Neural progenitor cell (in vitro differentiated cells): ENCODE measurements at places on chromosomes 13 and 19.

DNA sequence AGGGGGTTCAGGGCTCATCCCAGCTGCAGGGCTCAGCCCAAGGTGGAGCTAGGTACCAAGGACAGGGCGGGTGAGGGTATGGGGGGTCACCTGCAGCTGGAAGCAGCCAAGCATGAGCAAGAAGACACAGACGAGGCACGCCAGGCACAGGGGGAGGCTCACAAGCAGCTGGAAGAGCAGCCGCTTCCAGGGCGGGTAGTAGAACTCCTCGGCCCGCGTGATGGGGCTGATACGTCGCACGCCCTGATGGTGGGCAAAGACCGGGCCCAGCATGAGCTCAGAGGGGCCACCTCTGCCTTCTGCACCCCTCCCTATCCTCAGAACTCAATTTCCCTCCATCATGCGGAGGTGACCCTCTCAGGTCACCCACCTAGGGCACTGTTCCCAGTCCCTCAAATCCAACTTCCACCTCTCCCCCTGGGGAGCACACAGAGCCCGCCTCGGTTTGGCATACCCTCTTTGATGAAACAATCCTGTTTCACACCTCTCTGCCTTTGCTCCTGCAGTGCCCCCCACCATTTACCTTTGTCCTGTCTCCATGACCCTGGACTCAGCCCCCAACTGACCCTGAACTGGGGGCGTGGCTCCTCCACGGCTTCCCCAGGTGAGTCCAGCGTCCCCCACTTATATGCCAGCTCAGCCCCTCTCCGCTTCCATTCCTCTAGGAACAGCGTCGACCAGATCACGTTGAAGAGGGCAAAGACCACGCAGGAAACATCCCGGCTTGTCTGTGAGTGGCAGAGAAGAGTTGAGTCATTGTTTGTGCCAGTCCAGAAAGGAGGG is 4.2 kb downstream of the ANO8 start:
- no peak for DNase-seq
- peaks cover 18% of the 10 kb centered on the region for H3K4me1 ChIP-seq
- peaks cover 17% of the 10 kb centered on the region for H3K27me3 ChIP-seq
- no peaks in the 10 kb centered on the region for H3K36me3 ChIP-seq
- no peak overlapping the region for H3K4me3 ChIP-seq
- H3K27ac ChIP-seq = no peak overlapping the region

GRCh38 chr19:1725100-1726064 is 27.9 kb upstream of the ONECUT3 start:
- no peaks in the 10 kb centered on the region for H3K36me3 ChIP-seq
- H3K4me3 ChIP-seq = peak overlapping the region; percentile 51
- no peak overlapping the region for H3K27ac ChIP-seq
- peaks cover 80% of the 10 kb centered on the region for H3K27me3 ChIP-seq

DNA sequence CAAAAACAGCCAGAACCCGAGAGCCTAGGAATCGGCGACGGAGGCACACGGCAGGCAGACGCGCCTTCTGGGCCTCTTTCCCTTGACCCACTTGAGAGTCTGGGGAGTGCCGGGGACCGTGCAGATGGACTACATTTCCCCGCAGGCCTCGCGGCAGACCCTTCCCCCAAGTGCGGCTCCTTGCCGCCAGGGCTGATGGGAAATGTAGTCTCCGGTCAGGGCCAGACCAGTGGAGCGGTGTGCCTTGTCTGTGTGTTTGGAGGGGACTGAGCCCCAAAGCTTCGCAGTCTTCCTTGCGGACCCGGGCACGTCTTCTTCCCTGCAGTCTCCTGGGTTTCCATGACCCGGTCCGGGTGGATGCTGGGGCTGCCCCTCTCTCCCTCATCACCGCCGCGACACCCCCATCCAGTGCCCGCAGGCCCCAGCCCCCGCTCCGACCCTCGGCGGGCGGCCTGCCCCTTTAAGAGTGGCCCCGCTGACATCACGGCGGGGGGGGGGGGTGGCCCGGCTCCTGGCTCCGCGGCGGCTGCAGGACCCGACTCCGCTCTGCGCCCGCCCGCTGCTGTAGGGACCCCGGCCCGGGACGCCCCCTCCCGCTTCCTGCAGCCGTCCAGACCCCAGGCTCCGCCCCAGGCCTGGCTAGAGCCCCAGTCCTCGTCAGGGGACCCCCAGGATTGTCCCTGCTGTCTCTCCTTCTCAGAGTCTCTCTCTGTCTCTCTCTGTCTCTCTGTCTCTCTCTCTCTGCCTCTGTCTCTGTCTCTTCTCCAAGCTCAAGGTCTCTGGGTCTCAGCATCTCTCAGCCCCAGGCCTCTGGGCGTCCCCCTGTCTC is 758 bp upstream of the CACNG7 start:
- H3K27ac ChIP-seq = no peak overlapping the region
- H3K36me3 ChIP-seq = no peaks in the 10 kb centered on the region
- peaks cover 9% of the 10 kb centered on the region for H3K4me1 ChIP-seq
- peaks cover 76% of the 10 kb centered on the region for H3K27me3 ChIP-seq

DNA sequence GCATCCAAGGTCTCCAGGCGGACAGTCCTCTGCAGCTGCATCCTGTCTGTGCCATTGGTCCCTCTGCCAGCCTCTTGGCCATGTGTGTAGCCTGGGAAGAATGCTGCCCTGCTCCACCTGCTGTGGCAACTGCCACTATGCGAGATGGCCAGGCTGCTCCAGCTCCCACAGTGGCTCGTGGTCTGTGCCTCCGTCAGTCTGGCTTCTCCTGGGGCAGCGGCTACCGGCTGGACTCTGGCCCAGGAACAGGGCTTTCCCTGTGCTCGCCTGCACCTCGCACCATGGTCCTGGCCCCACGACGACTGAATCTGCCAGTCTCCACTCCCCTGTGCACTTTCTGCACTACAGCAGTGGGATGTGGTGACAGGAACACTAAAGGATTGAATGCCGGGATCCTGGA is 26.7 kb upstream of the FFAR2 start:
- H3K36me3 ChIP-seq = no peaks in the 10 kb centered on the region
- H3K27ac ChIP-seq = no peak overlapping the region
- no peaks in the 10 kb centered on the region for H3K4me1 ChIP-seq
- no peak for DNase-seq
- peaks cover 7% of the 10 kb centered on the region for H3K27me3 ChIP-seq
- H3K4me3 ChIP-seq = no peak overlapping the region

DNA sequence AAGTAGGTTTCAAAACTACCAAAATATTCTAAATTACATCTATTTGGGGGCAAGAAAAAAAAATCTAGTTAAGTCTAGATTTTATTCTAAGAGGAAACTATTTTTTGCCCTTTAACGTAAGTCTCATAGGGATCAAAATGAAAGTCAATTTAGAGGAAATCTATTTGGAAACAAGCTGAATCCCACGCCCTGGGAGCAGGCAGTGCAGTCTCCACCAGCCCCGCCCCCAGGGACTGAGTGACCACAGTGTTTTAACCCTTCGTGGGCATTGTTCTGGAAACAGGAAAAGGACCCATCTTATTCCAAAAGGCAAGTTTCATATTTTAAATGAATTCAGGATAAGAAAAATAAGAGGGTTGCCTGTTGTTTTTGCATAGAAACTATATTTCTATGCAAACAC is 209.7 kb downstream of the SPRY2 start:
- peak overlapping the region; percentile 13 for H3K4me3 ChIP-seq
- peaks cover 66% of the 10 kb centered on the region for H3K4me1 ChIP-seq
- H3K36me3 ChIP-seq = no peaks in the 10 kb centered on the region

DNA sequence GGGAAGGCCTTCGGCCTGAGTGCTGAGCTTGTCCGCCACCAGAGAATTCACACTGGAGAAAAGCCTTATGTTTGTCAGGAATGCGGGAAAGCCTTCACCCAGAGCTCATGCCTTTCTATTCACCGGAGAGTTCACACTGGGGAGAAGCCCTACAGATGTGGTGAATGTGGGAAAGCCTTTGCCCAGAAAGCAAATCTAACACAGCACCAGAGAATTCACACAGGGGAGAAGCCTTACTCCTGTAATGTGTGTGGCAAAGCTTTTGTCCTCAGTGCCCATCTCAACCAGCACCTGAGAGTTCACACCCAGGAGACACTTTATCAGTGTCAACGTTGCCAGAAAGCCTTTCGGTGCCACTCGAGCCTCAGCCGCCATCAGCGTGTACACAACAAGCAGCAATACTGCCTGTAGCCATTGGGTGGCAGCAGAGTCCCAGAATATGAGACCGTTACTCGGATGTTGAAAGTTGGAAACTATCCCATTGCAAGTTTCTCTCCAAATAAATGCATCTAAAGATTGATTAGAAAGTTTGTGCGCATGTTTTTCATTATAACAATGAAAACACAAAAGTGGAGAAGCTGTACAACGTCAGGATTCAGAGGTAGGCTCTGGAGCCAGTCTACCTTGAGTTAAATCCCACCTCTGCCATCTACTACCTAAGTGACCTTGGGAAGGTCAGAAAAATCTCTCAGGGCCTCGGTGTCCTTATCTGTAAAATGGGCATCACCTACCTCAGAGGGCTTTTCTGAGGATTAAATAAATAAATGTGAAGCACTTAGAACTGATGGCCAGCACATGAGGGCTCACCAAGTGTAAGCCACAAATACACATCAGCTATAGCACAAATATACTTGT is 21.1 kb downstream of the ZNF473 start:
- no peak for DNase-seq
- no peak overlapping the region for H3K27ac ChIP-seq
- H3K36me3 ChIP-seq = peaks cover 46% of the 10 kb centered on the region
- H3K4me1 ChIP-seq = no peaks in the 10 kb centered on the region

DNA sequence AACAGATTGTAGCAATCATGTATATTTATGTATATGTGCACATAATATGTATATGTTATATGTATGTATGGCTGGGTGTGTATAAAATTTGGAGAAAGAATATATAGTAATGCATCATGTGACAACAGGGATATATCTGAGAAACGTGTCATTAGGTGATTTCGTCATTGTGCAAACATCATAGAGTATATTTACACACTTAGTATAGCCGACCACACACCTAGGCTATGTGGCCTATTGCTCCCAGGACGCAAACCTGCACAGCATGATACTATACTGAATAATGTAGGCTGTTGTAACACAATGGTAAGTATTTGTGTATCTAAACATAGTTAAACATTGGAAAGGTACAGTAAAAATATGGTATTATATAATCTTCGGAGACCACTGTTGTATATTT is 43.8 kb downstream of the ESD start:
- H3K4me3 ChIP-seq = no peak overlapping the region
- no peaks in the 10 kb centered on the region for H3K27me3 ChIP-seq
- DNase-seq = no peak
- no peaks in the 10 kb centered on the region for H3K4me1 ChIP-seq

DNA sequence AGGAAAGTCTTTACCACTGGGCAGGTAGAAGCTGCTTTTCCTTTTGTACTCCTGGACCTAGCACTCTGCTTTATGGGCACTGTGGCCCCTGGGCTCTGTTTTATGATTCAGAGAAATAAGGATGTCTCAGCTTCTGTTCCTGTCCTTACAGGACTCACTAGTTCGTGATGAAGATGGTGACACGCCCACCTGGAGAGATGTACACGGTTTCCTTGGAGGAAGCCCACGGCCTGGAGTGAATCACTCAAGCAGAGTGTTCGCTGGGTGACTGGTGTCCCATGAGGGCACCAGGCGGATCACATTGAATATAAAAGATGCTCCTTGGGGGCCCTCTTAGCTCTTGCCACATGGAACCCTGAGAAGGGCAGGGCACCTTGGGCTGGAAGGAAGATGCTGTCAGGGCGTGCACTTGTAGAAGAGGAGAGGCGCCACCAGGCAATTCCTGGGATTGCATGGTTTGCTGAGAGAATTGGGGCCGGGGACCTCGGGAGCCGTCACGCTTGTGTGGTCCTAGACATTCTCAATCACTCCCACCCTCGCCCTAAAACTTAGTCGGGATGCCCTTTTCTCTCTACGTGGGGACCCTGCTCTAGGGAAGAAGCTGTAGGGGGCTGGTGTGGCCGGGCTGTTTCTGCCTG is 202.6 kb downstream of the TSHZ3 start:
- no peaks in the 10 kb centered on the region for H3K36me3 ChIP-seq
- no peaks in the 10 kb centered on the region for H3K27me3 ChIP-seq
- DNase-seq = no peak
- no peaks in the 10 kb centered on the region for H3K4me1 ChIP-seq

DNA sequence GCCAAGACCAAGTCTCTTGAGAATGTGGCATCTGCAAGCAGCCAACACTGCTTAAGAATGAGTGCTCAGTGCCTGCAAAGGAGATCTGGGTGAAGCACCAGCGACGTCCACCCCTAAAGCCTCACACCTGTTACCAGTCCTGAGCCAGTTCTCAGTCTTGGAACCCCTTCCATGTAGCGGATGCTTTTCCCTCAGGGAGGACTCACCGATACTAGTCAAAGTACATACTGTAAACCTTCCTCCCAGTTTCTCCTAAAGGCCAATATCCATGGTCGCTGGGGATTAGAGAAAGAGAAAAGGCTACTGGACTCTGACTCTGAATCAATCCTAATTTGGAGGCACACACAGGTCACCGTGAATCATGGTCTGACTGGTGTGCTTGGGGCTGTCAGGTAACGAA is 4.2 kb upstream of the PTPRH start:
- no peak overlapping the region for H3K4me3 ChIP-seq
- no peak for DNase-seq
- H3K27me3 ChIP-seq = peaks cover 15% of the 10 kb centered on the region
- H3K36me3 ChIP-seq = no peaks in the 10 kb centered on the region

GRCh38 chr19:57434386-57435061 is 601 bp upstream of the ZNF749 start:
- no peaks in the 10 kb centered on the region for H3K36me3 ChIP-seq
- no peaks in the 10 kb centered on the region for H3K27me3 ChIP-seq
- DNase-seq = peak; percentile 13
- H3K27ac ChIP-seq = no peak overlapping the region
- peaks cover 6% of the 10 kb centered on the region for H3K4me1 ChIP-seq
- peak overlapping the region; percentile 94 for H3K4me3 ChIP-seq

- H3K4me1 ChIP-seq = peaks cover 6% of the 10 kb centered on the region
- no peaks in the 10 kb centered on the region for H3K36me3 ChIP-seq
- no peak overlapping the region for H3K27ac ChIP-seq
- DNase-seq = no peak
- H3K27me3 ChIP-seq = no peaks in the 10 kb centered on the region
These were observed 163.5 kb downstream of the MTUS2 start for GRCh38 chr13:28983641-28984040.

DNA sequence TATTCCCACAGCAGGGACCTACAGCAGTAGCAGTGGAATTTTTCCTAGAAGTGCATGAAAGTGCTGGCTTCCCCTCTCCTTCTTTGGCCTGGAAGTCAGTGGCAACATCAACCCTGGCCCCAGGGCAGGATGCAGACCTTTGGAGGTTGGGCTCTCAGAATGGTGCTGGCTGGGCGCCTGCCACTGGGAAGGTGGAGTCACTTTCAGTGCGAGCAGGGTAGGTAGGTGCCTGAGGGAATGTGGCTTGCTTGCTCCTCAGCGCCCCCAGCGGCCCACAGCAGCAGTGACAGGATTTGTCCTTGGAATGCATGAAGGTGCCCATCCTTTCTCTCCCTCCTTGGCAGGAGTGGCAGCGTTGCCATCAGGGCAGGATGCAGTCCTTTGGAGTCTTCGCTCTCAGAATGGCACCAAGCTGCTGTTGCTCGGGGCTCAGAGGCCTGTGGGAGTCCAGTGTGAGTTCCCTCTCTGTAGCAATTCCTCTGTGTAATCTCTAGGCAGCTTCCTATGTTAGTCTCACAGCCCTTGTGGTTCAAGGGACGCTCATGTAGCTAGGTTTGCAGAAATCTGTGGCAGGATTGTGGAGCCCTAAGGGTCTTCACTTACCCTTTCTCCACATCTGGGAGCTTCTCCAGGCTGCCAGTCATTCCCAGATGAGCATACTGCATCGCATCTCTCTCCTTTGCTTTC is 354.4 kb upstream of the DACH1 start:
- H3K27ac ChIP-seq = no peak overlapping the region
- H3K4me1 ChIP-seq = no peaks in the 10 kb centered on the region
- no peaks in the 10 kb centered on the region for H3K27me3 ChIP-seq
- H3K4me3 ChIP-seq = no peak overlapping the region
